EL (cell line): ENCODE measurements at places on chromosomes 3 and 15.
A peak's percentile ranks its signal among the peaks of the same experiment; 100 is the strongest.

GRCh38 chr3:140546649-140547048 lies 131.2 kb upstream of the TRIM42 start:
- no peak for DNase-seq

DNA sequence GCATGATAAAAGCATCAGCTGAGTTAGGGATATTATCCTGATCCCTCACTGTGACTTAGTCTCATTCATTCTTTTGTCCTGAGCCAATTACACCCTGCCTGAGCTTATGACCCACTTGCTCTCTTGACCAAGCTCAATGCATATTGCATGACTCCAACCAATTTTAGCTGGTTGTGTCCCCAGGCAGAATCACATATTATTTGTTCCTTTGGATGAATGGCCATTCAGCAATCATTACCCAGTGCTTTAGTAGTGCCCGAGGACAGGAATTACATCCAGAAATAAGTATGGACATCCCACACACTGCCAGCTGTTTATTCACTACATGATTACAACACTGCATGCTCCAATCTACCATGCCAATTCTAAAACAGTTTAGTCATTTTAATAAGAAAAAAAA lies 322.5 kb downstream of the ZBBX start:
- no peak for DNase-seq

DNA sequence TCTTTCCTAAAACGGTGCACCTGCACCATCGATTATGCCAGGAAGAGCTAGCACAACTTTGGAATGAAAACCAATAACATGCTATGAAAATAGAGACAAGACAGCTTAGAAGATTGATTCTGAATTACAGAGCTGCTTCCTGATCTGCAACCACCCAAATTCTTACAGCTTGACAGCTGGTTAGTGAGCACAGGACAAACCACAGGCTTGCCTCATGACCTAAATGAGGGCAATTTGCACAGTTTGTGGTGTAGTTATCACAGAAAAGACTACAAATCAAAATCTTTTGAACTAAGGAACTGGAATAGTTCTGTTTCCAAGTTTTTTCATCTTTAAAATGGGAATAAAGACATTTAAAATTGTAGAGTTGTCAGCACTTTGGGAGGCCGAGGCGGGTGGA lies 533.5 kb downstream of the NAALADL2 start:
- DNase-seq = peak; percentile 31

- no peak for DNase-seq
These were observed 343.5 kb downstream of the FOXP1 start for GRCh38 chr3:71240034-71240433.

- no peak for DNase-seq
These were observed 144.6 kb downstream of the FOXP1 start for GRCh38 chr3:71438904-71439303.
